Fibroblast of the aortic adventitia (primary cell): ENCODE measurements at places on chromosomes 6 and 20. TPM values are rescaled to one million over a fixed set of nuclear protein-coding genes. Genes with fewer than 3 reads are reported as not detected.

TMEM170B gene
- 1.4 and 2.5 TPM in 2 replicates for total RNA-seq

RIMS1 gene
- 0.63 TPM in 1 of 2 replicates, not detected in the other for total RNA-seq

SYCP2L gene
- total RNA-seq: under 0.01 TPM in 1 of 2 replicates, not detected in the other

BMP6 gene
- total RNA-seq: 1.3 and 10.5 TPM in 2 replicates

TMC2 gene
- not detected in 2 replicates for total RNA-seq

GRCh38 chr6:10196090-10196489, 218.8 kb downstream of the TFAP2A start:
- no peak for DNase-seq

DNA sequence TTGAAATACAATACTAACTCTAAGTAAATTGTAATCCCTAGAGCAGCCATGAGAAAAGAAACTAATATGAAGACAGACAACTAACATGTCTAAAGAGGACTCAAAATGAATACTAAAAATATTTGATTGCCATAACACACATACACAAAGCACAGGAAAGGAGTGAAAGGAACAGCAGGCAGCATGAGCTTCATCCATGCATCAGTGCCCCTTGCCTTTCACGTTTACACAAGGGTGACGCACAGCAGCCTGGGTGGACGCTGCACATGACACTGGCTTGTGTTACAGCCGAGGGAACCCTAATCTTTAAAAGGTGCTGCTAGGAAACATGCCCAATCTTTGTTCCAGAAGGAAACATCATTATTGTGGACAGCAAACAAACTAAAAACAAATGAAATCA, 123.5 kb downstream of the MAN1A1 start:
- no peak for DNase-seq

- DNase-seq: no peak
Measured at GRCh38 chr6:76441875-76442274, 369.4 kb upstream of the IMPG1 start.

GRCh38 chr6:105207524-105208269, 27.9 kb upstream of the POPDC3 start:
- DNase-seq: peak; percentile 36

DNA sequence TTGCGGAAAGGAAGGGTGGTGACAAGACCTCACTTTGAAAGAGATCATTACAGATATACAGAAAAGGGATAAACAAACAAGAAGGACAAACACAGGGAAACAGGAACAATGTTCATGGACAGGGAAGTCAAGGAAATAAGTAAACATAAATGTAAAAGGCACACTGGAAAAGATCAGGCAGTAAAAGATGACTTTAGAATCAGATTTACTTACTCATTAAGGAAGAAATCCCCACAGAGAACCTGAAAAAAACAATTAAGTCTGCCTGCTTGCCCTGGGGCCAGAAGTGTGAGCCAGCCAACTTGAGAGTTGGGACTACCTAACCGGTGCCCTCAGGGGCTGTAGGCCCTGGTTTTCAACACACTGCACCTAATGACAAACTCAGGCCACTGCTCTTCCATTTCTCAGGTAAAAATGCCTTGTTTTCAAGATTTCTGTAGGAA, 1.7 kb downstream of the APMAP start:
- DNase-seq: no peak

- DNase-seq: no peak
Measured at GRCh38 chr6:159996626-159997497, 28.0 kb downstream of the IGF2R start.

DNA sequence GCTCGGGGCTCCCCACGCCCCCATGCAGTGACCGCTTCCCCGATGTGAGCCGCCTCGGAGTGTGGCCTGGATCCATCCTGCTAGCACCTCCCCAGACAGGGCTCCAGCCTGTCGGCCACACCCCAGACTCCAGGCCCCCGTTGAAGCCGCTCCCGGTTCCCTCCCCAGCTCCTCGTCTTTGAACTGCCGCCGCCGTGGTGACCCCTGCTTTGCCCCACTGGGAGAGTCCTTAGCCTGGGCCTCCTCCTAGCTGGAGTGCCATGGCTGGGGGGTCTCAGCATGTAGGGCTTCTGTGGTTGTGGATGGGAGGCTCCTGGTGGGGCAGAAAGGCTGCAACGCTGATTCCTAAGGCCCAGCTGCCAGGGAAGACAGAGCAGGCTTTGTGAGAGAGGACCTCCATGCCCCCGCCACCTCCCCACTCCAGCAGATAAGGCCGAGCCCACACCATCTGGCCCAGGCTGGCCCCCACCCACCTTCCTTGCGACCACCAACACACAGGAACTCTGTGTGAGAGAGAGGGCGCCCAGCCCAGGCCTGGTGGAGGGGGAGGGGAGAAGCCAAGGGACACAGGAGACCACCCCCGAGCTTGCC, 11.4 kb downstream of the FOXS1 start:
- no peak for DNase-seq

DNA sequence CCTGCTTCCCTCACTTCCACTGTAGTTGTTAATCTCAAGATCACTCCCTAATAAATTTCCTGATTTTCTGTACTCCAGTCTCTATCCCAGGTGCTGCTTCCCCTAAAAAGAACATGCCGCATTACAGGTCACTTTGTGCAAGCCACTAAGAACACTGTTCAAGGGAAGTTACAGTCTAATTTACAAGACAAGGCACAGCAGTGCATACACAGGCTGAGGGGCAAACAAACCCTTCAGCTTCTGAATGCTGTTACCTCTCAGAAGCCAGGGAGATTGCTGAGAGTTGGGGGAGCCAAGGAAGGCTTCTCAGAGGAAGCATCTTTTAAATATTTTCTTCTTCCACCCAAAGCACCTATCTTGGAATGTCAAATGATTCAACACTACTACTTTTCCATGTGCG, 445.3 kb upstream of the FLRT3 start:
- no peak for DNase-seq
